ENCODE measurements at places on chromosomes 2 and 18. TPM values are rescaled to one million over a fixed set of nuclear protein-coding genes. Genes with fewer than 3 reads are reported as not detected.

The C2orf15 gene
- total RNA-seq = 12.2 TPM

The SERPINB4 gene
- total RNA-seq = not detected

The DOK1 gene
- total RNA-seq = 0.53 TPM

The HOXD13 gene
- not detected for total RNA-seq

The NYAP2 gene
- not detected for total RNA-seq

The RND3 gene
- total RNA-seq = 0.73 TPM

The MAPRE2 gene
- 59.9 TPM for total RNA-seq

The C2orf74 gene
- 13.8 TPM for total RNA-seq

The RAD51AP2 gene
- total RNA-seq = 0.11 TPM

The WDR7 gene
- total RNA-seq = 7.8 TPM

The POTEI gene
- 0.48 TPM for total RNA-seq

The FOXD4L1 gene
- total RNA-seq = 0.14 TPM

The GPR55 gene
- not detected for total RNA-seq

The TEX44 gene
- not detected for total RNA-seq

Data from HepG2 (cell line).